ENCODE measurements at places on chromosomes 12 and 14.

- DNase-seq, result no peak
Observed at GRCh38 chr12:80593766-80594165, 113.7 kb upstream of the MYF6 start.

- no peak for DNase-seq
Observed at GRCh38 chr12:47730341-47730744, 5.1 kb upstream of the ENDOU start.

DNA sequence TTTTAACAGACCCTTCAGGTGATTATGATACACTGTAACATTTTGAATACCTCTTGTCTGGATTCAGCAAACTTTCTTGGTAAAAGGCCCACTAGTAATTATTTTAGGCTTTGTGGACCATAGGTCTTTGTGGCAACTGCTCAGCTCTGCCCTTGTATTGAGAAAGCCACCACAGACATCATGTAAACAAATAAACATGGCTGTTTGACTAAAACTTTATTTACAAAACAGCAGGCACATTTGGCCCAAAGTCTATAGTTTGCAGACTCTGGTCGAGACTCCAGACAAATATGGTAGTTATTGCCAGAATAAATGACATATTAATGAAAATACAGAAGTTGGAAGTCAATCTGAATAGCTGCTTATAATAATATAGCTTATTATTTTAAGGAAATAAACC, 18.2 kb downstream of the NAA30 start:
- no peak for DNase-seq

- no peak for DNase-seq
Observed at GRCh38 chr12:47570151-47570550, 135.7 kb downstream of the RPAP3 start.
